ENCODE measurements at places on chromosomes 2 and 18. TPM values are rescaled to one million over a fixed set of nuclear protein-coding genes. Genes with fewer than 3 reads are reported as not detected.

NT5DC4 gene
- not detected for total RNA-seq

EFR3B gene
- 15.4 TPM for total RNA-seq

GCKR gene
- not detected for total RNA-seq

LIPG gene
- 25.7 TPM for total RNA-seq

FZD7 gene
- 126 TPM for total RNA-seq

ALPG gene
- total RNA-seq = not detected

ZNF804A gene
- total RNA-seq = 2.7 TPM

CROCC2 gene
- total RNA-seq = 0.32 TPM

ABCA12 gene
- total RNA-seq = 0.43 TPM

TSGA10 gene
- total RNA-seq = 11.3 TPM

ORC2 gene
- total RNA-seq = 38.3 TPM

NYAP2 gene
- not detected for total RNA-seq

VSNL1 gene
- total RNA-seq = 0.61 TPM

GAD1 gene
- total RNA-seq = 0.31 TPM

PCARE gene
- total RNA-seq = 0.22 TPM

UGT1A3 gene
- total RNA-seq = not detected

COL5A2 gene
- total RNA-seq = 438 TPM

ROCK1 gene
- 48.0 TPM for total RNA-seq

SPATA3 gene
- not detected for total RNA-seq

STARD6 gene
- not detected for total RNA-seq

TUBB6 gene
- total RNA-seq = 57.5 TPM

CDK5R2 gene
- 0.97 TPM for total RNA-seq

VAMP5 gene
- total RNA-seq = 2.5 TPM

STK17B gene
- total RNA-seq = 35.2 TPM

C2orf78 gene
- total RNA-seq = not detected

DLX1 gene
- 5.1 TPM for total RNA-seq

CCDC178 gene
- 3.1 TPM for total RNA-seq

RGPD4 gene
- 0.23 TPM for total RNA-seq

DNAJC5G gene
- 0.18 TPM for total RNA-seq

SPIRE1 gene
- 25.1 TPM for total RNA-seq

IL1RN gene
- total RNA-seq = not detected

DNER gene
- total RNA-seq = not detected

EFHD1 gene
- 5.4 TPM for total RNA-seq

LHCGR gene
- not detected for total RNA-seq

SOCS6 gene
- 29.3 TPM for total RNA-seq

LIMS4 gene
- 1.2 TPM for total RNA-seq

NXPH2 gene
- total RNA-seq = 6.1 TPM

HOXD9 gene
- total RNA-seq = 1.1 TPM

ZBTB7C gene
- 9.1 TPM for total RNA-seq

PPP4R3B gene
- total RNA-seq = 54.1 TPM

RSAD2 gene
- 3.7 TPM for total RNA-seq

CCDC148 gene
- 3.1 TPM for total RNA-seq

FAM237A gene
- not detected for total RNA-seq

TUBA3E gene
- total RNA-seq = not detected

CYRIA gene
- total RNA-seq = 4.5 TPM

ADGRF3 gene
- 0.83 TPM for total RNA-seq

TEX44 gene
- total RNA-seq = not detected

CEP76 gene
- total RNA-seq = 9.6 TPM

SLC9A2 gene
- not detected for total RNA-seq

CNDP2 gene
- total RNA-seq = 197 TPM

GTF2A1L gene
- not detected for total RNA-seq

SERPINB2 gene
- 1.00 TPM for total RNA-seq

HOXD8 gene
- 0.29 TPM for total RNA-seq
